Liver (tissue), 10 donors: ENCODE measurements at places on chromosomes 12 and 14. TPM values are rescaled to one million over a fixed set of nuclear protein-coding genes. Genes with fewer than 3 reads are reported as not detected.

Gene NOVA1
- total RNA-seq: 0.42 TPM

DNA sequence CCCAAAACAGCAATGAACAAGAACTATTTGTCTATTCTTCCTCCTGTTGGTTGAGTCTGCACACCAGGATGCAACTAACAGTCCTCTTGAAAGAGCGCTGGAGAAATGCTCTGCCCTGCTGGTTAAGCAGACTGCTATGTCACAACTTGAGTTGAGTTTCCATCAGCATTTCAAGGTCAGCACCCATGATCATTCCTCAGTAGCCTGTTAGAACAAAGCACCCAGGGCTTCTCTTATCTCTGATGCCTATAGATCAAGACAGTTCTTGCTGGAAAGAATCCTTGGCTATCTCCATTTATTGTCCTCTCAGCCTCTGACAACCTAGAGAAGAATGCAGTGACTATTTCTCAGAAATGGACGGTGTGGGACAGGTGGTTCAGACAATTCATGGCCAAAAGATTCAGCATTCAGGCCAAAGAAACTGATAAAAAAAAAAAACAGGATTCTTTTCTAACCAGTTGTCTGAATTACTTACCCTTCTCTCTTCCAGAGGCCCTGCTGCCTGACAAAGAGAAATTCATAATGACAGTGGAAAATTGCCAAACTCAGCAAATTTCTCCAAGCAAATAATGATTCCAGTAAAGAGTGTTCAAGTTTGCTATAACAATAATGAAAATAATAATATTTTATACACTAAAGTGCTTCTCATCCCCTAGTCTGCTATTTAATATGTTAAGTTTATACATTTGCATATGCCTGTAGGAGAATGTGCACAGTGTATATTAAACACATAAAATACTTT is 306.7 kb downstream of the EMP1 start:
- no peak for DNase-seq

DNA sequence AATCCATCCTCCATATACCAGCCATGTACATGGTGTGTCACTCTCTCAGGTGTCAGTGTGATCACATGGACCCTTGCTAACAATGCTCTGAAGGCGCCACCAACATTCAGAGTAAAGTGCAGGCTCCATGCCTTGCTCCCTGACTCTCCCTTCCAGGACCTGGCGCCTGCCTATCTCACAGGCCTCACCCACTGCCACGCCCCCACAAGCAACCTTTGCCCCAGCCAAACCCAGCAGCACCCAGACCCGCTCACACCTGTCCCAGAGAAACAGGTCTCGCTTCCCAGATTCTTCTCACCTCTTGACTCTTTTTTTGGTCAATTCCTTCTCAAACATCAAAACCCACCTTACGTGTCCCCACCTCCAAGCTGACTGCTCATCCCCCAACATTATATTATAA is 52.3 kb downstream of the KCNK10 start:
- peak; percentile 50 for DNase-seq

DNA sequence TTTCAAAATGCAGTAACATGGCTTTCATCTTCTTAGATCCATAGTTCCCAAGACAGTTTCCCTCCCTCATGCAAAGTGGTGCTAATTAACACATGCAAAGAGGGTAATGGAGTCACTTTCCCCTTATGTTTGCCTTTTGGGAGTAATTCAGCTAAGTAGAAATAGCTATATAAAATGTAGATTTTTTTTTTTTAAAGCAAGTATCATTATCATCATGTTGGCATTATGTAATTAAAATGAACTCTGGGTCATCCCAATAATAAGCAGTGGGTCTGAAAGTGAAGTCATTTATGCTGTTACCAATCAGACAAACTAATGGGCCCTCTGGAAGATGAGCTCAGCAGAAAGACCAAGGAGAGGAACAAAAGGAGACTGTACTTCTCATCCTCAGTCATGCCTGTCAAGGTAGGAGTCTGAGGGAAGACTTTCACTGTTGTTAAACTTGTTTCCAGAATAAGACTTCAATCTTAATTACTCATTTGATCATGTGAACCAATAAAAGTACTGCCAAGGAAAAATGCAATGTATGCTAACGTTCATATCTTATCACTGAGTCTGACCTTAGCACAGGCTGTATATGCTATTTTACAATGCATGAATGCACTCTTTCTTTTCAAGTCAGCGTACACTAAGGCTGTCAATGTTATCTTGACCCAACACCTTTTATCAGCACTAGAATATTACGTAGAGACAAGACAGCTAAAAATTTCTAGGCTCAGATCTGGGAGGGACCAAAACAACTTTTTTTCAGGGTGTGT is 26.8 kb downstream of the AREL1 start:
- no peak for DNase-seq

GRCh38 chr12:3228552-3228951 is 151.4 kb downstream of the TSPAN9 start:
- DNase-seq: no peak

GRCh38 chr12:118603610-118604361 is 227.4 kb downstream of the SUDS3 start:
- DNase-seq: no peak

DNA sequence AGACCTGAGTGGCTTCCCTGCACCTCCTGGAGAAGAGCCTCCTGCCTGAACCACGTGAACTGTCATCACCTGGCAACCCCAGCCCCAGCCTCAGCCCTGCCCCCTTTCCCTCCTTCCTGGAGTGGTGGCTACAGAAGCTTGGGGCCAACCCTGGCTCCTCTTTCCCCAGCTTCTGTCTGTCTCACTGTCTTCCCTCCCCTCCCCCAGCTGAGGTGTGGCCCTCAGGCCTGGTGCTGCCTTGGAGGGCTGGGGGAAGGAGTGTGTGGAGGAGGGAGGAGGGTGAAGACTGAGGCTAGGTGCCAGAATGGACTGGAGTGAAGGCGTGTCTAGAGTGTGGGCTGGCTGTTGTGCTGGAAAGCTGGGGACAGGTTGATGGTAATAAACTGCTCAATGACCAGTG is 9.7 kb downstream of the NFATC4 start:
- DNase-seq: no peak
